ENCODE measurements at places on chromosomes 3 and 15.

GRCh38 chr3:12973827-12974226, 99.4 kb downstream of the IQSEC1 start:
- DNase-seq, result no peak

GRCh38 chr3:22378869-22379268, 627.9 kb upstream of the ZNF385D start:
- DNase-seq, result no peak

- DNase-seq, result no peak
Measured at GRCh38 chr15:74384881-74385643, 17.6 kb upstream of the CYP11A1 start.

GRCh38 chr15:51243774-51244173, 94.6 kb downstream of the CYP19A1 start:
- no peak for DNase-seq

DNA sequence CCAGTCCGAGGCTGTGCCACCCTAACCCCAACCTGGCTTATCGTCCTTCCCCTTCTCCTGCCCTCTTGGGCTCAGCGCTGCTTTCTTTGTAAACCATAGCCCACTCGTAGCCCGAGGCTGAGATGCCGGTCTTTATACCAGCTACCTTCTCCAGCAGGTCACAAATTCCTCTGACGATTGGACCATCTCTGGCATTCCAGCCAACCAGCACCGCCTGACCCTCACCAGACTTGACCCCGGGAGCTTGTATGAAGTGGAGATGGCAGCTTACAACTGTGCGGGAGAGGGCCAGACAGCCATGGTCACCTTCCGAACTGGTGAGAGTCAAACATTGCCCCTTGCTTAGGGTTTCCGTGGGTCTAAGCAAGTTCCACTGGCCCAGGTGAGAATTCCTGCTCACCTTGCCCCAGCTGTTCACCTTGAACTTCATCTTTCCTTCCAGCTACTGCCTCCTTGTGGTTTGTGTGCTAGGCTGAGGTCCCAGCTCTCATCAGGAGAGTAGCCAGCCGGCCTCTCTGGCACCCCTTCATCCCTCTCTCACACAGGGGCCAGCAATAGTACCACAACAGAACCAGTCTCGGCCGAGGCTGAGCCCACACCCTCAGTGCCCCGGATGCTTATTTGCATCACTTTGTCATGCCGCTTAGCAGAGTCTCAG, 66.7 kb downstream of the BOC start:
- DNase-seq, result no peak

- DNase-seq, result no peak
Measured at GRCh38 chr15:36924034-36924433, 176.3 kb downstream of the MEIS2 start.

GRCh38 chr15:61893146-61893545, 167.1 kb downstream of the VPS13C start:
- no peak for DNase-seq

GRCh38 chr15:42152921-42153698, 3.3 kb downstream of the PLA2G4F start:
- no peak for DNase-seq

DNA sequence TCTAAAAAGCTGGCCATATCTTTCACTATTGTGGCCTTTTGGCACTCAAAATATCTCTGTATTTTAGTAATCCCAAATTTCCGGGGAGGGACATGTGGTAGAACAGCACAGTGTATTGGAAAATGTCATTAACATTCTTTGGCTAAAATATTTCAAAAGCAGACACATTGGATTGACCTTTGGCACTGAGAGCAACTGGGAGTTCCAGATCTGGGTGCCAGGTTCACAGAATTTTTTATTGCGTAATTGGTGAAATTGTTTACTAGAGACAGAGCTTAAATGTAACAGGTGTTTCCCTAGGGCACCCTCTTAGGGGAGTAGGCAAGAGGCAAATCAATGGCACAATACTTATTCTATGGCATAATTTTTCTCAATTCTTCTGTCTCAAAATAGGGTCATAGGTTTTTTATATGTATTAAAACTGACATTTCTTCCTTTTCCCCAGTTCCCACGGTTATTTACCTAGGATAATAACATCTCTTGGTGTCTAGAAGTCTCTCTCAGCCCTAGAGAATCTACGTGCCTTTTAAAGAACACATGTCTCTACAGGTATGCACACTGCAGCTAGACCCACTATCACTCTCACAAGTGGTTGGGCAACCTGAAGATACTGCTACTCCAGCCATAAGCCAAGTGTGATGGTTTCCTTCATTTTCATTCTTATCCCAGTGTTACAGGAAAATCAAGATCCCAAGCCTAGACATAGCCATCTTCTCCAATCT, 10.6 kb downstream of the RBMS3 start:
- DNase-seq, result no peak

GRCh38 chr15:101625184-101625583, 27.0 kb downstream of the TM2D3 start:
- DNase-seq, result no peak

DNA sequence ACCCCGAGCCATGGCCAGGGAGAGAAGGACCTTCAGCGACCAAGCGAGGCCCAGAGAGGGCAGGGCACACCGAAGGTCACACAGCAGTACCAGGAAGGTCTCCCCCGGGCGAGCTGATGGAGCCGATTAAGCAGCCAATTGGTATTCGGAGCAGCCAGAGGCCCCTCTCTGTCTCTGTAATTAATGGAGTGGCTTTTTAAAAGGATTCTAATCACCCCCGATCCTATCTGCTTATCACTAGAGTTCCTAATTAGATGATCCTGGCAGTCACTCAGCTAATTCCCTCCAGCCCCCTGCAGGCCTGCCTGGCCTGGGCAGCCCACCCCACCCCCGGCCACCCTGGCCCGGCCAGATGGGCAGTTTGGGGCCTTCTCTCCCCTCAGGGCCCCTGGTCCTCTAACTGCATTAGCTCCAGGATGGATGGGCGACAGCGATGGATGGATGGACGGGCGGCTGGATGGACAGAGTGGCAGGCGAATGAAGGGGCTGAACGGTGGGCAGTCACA, 1.6 kb upstream of the DNAJB8 start:
- no peak for DNase-seq

DNA sequence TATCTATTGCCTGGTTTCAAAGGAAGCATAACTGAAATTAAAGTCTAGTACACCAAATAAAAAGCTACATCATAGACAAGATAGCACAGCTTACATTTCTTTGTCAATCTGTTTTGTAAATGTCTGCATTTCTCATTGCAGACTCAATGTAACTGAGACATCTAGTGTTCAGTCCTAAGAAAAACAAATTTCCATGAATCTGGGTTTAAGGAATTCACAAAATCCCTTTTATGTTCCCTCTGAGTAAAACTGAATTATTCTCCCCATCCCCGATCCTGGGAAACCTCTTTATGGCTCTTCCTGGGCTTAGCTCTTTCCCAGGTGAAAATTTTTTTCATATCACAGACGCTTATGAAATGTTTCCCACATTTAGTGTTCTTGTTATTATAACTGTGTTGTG, 21.6 kb upstream of the RASA2 start:
- DNase-seq, result no peak

GRCh38 chr3:17045705-17046104, 160.9 kb downstream of the PLCL2 start:
- no peak for DNase-seq

- DNase-seq, result no peak
Measured at GRCh38 chr15:74783072-74783807, 1.4 kb downstream of the CSK start.

GRCh38 chr3:187406927-187407326, 38.7 kb downstream of the RTP4 start:
- DNase-seq, result no peak

DNA sequence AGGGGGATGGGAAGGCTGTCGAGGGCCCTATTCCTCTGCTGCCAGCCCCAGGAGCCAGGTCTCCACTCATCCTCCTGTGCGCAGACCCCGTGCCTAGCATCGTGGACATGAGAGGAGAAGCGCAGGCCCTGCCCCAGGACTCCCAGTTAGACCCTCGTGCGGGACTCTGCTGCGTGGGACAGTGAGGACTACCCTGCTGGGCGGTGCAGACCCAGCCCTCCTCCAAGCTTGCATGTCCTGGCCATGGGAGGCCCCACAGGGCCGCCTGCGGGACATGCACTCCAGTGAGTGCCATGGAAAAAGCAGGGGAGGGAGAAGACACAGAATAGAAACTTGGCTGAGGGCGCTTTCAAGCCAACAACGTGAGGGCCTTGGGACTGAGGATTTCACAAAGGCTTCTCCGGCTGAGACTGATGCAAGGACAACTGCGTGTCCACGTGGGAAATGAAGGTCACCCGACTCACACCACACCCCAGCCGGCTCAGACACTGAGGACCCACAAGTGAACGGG, 62.6 kb upstream of the IQSEC1 start:
- DNase-seq, result no peak

DNA sequence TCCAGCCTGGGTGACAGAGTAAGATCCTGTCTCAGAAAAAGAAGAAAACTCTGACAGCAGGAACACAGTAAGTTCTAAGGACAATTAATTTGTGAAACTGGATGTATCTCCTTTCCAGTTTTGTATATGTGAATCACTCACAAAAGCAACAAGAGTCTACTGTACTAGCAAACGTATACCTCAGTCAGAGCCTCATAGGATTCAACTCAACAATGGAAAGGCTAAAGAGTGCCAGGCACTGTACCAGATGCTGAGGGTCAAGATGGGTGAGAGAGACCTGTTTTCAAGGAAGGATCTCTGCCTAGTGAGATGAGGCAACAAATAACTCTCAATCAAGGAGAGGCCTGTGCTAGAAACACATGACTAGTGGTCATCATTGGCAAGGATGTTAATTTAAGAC, 14.9 kb downstream of the TBL1XR1 start:
- no peak for DNase-seq

DNA sequence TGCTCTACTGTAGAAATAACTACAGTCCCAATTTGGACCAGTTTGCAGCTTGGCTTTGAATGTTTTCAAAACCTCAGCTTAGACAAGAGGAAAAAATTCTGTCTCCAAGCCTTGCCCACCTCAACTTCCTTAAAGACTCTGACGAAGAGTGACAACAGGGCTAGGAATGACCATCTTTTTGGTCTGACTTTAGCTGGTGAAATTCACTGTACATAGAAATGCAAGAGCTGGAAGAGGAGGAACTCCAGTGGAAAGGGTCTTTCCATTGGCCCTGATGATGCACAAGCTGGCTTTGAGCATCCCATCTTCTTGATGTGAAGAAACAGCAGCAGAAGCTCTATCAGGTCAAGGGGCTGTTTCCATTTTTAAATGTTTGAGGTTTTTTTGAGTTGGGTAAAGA, 22.7 kb upstream of the SH3BP5 start:
- DNase-seq, result no peak
